Skeletal muscle cell (primary cell): ENCODE measurements at places on chromosomes 3 and 15.
A peak's percentile ranks its signal among the peaks of the same experiment; 100 is the strongest.

DNA sequence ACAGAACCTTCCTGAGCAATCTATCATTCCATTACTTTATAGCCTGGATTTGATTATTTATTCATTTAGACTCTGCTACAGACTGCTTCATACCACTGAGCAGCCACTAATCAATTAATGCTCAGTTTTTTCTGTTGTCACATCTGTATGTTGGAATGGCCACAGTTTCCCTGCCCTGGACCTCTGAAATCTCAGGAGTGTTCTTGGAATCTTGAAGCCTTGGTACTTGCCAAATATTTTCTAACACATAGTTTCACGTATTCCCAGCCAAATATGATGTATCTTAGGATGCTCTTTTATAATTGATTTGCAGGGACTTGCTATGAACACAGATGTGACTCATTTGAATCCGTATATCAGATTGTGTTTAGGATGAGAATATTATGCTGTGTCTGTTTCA lies 225.8 kb downstream of the TAFA4 start:
- DNase-seq, result no peak

- DNase-seq, result no peak
These were observed 150.2 kb upstream of the SUCLG2 start for GRCh38 chr3:67804578-67804977.

DNA sequence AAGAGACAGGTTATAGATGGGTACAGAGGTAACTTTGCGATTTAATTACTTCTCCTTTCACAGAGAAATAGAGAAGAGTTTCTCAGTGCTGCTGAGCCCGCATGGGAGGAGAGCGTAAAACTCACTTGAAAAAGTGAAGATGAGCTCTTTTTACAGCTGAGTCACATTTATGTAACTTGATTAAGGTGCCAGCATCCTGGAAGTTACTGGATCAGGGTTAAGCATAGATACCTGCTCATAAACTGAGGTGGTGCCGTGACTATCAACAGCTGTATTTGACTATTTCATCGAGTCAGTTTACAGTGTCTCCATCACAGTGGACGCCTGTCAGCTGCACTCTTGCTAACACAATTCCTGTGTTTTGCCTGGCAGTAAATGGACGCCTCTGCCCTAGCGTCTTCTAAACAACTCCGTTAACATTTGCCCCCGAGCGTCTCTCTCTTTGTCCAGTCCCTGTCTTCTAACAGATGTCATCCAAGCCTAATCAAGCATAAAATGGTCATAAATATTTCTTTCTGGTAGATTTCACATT lies 414.6 kb downstream of the FOXP1 start:
- DNase-seq, result no peak

DNA sequence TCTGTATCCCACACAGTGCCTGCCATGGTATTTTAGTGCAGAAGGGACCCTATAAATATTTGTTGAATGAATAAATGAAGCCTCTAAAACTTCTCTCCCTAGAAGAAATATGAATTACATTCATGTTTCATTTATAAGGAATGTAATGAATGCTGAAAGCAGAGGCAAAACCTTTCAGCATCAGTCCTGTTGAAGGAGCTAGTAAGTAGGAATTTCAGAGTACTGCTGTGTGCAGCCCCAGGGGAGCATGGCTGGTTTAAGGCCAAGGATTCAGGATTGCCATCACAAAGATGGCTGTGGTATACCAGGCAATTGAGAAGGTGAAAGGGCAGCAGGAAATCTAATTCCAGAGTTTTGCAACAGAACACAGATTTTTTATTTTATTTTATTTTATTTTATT lies 1131.4 kb downstream of the IGSF11 start:
- DNase-seq, result peak; percentile 80

DNA sequence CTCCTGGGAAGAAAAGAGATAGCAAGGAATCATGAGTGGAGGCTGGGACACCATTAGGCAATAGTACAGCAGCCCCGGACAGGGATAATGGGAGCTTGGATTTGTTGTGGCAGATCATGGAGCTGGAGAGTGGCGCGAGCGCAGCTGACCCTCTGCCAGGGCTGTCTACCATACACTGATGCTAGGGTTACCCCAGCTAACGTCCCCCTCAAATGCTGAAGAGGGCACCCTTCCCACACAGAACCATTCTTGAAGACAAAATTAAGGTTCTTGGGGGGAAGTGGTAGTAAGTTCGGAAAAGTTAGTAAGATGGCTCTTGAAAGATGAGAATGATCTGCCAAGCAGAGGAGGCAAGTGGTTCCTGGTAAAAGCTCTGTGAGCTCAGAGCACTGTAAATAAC lies 61.1 kb downstream of the ST3GAL6 start:
- DNase-seq, result no peak

DNA sequence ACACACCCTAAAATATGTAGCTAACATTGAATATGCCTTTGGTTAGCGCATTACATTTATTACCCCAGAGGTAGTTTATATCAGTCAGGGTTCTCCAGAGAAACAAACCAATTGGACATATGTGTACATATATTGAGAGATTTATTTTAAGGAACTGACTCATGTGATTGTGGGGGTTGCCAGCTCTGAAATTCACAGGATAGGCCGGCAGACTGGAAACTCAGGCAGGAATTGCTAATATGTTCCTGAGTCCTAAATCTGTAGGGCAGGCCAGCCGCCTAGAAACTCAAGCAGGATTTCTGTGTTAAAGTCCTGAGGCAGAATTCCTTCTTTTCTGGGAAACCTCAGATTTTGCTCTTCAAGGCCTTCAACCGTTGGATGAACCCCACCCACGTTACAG lies 189.7 kb downstream of the CDIN1 start:
- DNase-seq, result peak; percentile 31

DNA sequence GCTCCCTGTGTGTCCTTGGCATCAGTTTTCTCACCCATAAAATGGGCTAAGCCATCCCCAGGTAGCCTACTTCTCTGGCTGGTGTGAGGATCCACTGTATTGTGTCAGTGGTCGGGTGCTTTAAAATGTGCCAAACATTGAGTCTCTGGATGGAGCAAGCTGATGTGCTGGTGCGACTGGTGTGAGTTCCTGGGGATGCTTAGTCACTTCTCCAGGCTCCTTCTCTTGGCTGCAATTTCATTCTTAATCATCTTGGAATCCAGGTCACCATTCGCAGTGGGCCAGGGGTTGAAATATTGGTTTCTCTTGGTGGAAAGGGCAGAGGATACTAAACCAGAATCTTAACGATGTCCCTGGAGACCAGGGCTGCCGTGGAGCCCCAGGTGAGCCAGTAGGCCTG lies 29.3 kb downstream of the SCN5A start:
- no peak for DNase-seq
